ENCODE measurements at places on chromosomes 5 and 9. TPM values are rescaled to one million over a fixed set of nuclear protein-coding genes. Genes with fewer than 3 reads are reported as not detected.

The MYMK gene
- 18.3 TPM for total RNA-seq

DNA sequence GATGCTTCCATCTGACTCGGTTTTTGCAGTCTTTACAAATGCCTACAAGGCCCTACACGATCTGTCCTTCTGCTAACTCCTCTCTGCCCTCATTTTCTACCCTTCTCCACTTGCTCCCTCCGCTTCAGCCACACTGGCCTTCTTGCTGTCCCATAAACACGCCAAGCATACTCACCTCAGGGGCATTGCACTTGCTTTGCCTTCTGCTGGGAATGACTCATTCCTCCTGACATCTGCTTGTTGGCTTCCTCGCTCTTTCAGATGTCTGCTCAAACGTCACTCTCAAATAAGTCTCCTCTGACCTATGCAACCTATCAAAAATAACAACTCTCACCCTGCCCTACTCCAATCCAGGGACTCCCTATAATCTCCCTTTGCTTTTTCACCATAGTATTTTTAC, 28.2 kb downstream of the CDC25C start:
- DNase-seq: no peak

- peak; percentile 59 for DNase-seq
Observed at GRCh38 chr5:178332210-178332641, 99.6 kb upstream of the PHYKPL start.

- no peak for DNase-seq
Observed at GRCh38 chr5:137580030-137580429, 80.9 kb upstream of the SPOCK1 start.

- peak; percentile 53 for DNase-seq
Observed at GRCh38 chr9:110027671-110028081, 180.3 kb downstream of the C9orf152 start.
